Stimulated activated CD8-positive, alpha-beta memory T cell treated with anti-CD3 and anti-CD28 coated beads, Interleukin-15, amount 100 ng/mL, for 24 hours (primary cell): ENCODE measurements at places on chromosomes 12 and 14.

DNA sequence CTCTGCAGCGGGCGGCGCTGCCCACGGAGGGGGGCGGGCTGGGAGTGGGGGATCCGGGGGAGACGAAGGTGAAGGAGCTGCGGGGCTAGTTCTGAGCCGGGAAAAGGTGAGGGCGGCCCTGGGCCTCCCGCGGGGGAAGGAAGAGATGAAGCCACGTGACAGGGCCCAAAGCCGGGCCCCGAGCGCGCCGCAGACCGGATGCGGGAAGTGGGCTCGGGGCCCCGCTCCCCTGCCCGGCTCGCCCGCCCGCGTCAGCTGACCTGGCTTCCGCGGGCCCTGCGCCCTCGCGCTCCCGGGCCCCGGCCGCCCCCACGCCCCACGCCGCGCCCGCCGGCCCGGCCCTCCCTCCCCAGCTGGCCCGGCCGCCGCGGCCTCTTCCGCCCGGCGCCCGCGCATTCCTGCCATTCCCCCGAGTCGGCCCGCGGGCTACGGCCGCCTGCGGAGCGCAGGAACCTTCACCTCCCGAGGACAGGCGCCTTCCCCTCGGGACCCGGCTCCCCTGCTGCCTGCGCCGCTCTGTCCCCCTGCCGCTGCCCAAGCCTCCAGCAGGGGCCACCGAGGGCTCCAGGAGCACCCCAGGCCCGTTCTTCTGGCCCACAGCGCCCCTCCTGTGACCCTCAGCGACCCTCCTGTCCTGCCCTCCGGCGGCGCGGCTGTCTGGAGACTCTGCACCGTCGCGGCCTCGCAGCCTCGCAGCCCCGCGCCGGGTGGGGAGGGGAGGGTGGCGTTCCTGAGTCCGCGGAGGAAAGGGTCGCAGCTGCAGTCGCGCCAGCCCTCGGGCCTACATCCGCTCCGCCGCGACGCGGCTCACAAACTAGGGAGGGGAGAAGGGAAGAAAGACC lies 20.4 kb downstream of the NINJ2 start:
- DNase-seq = peak; percentile 47

DNA sequence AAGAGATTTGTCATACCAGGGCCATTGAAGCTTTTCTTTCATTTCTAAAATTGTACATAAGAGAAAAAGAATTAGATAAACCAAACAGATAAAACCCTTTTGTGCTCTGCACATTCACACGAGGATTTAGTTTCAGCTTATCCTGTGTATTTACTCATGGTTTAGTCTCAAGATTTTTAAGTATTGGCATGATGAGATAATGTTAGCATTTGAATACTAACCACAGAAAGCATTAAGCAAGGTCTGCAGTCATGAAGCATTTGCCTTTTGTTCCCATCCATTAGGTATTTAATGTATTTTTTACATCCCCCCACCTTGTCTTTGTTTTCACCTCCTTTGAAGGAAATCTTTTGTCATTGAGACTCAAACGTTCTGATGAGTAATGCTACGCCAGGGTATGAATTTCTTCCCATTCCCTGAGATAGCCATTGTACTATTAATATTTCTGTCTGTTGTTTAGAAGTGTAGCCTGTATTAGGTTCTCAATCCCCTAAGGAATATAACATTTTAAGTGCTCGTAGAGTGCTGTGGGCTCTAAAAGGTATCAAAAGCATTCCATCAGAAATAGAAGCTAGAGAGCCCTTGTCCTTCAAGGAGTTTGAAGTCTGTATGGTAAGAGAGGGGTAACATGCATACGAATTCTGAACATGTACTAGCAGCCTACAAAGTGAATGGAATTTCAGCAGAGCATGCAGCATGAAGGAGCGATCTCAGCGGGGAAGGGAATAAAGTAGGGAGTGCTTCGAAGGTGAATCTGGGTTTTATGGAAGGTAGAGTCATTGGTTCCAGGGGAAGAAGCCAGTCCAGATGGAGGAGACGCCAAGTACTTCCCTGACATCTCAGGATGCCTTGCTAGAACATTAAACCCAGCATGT lies 22.3 kb downstream of the CRADD start:
- no peak for DNase-seq

DNA sequence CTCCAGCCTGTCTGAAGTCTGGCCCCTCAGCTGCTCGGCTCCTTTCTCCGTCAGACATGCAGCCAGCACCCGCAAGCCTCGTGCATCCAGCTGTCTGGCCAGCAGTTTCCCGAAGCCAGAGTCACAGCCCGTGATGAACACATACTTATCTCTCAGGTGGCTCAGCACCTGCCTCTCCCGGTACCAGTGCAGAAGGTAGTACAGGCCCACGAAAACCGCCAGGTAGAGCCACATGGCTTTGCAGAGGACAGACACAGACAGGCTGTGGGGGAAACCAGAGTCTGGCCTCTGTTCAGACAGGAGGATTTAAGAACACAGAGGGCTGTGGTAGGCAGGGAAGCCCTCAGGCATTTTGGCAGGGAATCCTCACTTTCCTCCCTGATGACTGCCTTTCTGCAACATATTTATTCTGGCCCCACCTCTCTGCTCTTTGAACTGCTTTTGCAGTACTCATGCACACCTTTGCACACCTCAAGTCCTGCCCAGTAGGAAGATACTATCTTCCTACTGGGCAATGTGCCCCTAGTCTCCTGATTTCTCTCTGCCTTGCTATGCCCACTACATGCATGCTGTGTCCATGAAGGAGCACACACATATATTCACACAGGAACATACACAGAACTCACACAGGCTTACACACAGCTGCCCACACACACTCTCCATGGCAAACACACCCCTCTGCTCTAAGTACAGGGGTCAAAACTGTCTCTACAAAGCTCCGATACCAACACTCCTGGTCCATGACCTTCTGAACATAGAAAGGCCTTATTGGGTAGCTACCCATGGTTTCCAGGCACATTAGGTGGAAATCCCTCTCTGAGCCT lies at the start of gene RDH16:
Gene RDH16 (minus strand): TSS at position 380 of the 824 bp plus-strand sequence. CDS start 146 bp downstream, at position 234.
- DNase-seq = no peak

- DNase-seq = no peak
These were observed 917.7 kb downstream of the DIO2 start for GRCh38 chr14:79293482-79294177.

- DNase-seq = no peak
These were observed 78.0 kb downstream of the TTC6 start for GRCh38 chr14:37673439-37673838.

- DNase-seq = no peak
These were observed 115.4 kb upstream of the OVCH1 start for GRCh38 chr12:29612912-29613311.

GRCh38 chr14:20427231-20428009 lies 8.5 kb downstream of the KLHL33 start:
- DNase-seq = no peak

- DNase-seq = no peak
These were observed 23.4 kb downstream of the LTBR start for GRCh38 chr12:6407236-6407954.

GRCh38 chr14:38129705-38130104 lies 78.0 kb upstream of the SSTR1 start:
- no peak for DNase-seq

GRCh38 chr12:55641595-55641994 lies 4.9 kb downstream of the OR10P1 start:
- no peak for DNase-seq

DNA sequence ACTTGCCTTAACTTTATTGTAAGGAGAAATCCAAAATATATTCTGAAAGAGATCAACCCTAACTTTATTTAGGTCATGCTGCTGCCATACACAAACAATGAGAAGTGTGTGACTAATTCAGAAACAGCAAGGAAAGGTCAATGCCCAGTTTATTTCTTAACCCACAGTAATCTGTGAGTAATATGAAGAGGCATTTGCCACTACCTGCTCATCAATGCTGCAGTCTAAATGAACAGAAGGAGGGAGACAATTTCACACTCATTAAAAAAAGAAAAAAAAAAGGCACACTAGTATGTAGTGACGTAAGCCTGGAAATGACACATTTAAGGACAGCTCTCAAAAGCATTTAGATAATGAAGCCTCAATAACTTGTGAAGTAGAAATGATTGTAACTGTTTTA lies 90.5 kb upstream of the FOXN3 start:
- no peak for DNase-seq

DNA sequence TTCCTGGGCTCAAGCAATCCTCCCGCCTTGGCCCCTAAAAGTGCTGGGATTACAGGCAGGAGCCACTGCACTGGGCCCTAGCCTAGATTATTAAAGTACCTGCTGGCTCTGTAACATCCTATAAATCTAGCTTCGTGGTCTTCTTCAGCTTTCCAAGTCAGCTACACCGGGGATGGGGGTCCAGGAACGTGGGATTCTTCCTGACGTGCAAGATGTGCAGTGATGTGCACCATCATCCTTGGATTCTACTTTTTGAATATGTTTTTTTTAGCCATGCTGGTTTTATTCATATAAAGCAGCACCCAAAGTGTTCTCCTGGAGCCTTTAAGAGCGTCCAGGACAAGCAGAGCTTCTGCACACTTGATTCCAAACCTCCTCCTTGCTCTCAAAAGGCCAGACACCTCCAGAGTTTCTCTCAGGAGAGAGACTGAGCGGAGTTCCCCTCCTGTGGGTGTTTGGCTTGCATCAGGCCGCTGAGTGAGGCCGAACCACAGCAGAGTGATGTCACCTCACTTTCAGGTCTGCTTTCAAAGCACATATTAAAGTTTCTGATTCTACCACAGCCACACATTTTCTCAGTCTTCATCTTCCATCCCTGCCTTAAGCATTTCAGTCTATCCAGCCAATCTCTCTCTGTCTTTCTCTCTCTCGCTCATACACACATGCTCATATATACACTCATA lies 33.4 kb downstream of the VCPKMT start:
- no peak for DNase-seq

- no peak for DNase-seq
These were observed 78.8 kb upstream of the VRK1 start for GRCh38 chr14:96718407-96718806.

DNA sequence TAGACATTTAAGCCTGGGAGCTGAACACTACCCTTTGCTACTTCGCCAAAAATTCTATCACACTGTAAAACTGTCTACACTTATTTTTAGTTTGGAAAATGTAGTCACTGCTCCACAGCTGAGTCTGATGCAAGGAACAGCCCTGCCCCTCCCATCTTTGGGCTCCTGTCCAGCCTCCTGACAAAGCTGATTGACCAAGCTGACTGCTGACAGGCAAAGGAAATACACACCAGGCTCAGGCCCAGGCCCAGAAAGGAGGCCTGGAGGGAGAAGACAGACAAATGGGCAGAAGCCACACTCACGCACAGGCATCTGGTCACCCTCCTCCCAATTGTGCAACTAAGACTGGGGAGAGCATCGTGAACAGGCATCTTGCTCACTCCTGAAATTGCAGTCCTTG lies 55.3 kb downstream of the ISCA2 start:
- DNase-seq = no peak
